ENCODE measurements at places on chromosomes 2 and 18.

- DNase-seq, result no peak
Observed at GRCh38 chr2:221775096-221775495, 203.0 kb upstream of the EPHA4 start.

DNA sequence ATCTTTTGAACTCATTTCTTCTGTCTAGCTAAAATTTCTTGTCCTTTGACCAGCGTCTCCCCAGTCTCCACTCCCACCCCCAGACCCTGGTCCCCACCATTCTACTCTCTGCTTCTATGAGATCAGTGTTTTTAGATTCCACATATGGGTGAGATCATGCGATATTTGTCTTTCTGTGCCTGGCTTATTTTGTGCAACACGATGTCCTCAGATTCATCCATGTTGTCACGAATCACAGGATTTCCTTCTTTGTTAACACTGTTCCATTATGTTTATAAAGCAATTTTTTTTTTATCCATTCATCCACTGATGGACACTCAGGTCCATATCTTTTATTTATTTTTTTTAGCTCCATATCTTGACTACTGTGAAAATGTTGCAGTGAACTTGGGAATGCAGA, 16.0 kb upstream of the ACYP2 start:
- DNase-seq, result no peak

- no peak for DNase-seq
Observed at GRCh38 chr18:35041815-35042387, 688 bp downstream of the MAPRE2 start.

- DNase-seq, result no peak
Observed at GRCh38 chr2:186903216-186903615, 54.2 kb upstream of the ZSWIM2 start.

DNA sequence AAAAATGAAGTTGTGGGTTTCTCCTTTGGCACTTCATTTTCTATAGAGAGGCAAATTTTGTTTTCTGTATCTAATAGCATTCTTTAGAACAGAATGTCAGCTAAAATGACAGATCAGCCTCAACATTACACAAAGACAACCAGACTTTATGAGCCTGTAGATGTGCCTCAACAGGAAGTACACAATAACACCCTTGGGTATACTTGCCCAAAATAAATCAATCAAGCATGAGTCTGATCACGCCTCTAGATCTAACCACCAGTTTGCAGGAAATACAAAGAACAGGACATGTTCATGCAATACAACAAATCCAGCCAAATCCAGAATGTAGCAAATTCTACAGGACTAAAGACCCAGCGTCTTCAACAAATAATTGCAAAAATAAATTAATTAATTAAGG, 11.2 kb upstream of the DAPL1 start:
- DNase-seq, result no peak

GRCh38 chr2:129791712-129792111, 187.8 kb upstream of the RAB6C start:
- DNase-seq, result no peak

- DNase-seq, result no peak
Observed at GRCh38 chr2:227407591-227408151, 19.9 kb upstream of the SCYGR1 start.

DNA sequence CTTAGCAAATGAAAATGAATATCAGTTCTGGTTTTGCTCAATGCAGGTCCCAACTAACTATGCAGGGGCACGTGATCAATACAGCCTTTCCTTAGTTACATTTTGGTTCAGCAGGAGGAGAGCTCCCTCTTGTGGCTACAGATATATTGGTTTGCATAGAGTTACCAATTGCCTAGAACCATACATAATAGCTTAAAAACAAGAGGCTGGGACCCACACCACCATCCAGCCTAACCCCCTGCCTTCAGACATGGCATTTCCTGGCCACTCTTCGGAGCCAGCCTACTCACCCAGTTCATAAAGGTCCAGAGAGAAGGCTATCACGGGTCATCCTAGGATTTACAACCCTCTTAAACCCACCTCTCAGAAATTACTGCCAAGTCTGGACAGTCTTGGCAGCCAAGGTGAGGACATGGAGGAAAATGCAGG, 10.5 kb downstream of the CCDC93 start:
- peak; percentile 64 for DNase-seq

DNA sequence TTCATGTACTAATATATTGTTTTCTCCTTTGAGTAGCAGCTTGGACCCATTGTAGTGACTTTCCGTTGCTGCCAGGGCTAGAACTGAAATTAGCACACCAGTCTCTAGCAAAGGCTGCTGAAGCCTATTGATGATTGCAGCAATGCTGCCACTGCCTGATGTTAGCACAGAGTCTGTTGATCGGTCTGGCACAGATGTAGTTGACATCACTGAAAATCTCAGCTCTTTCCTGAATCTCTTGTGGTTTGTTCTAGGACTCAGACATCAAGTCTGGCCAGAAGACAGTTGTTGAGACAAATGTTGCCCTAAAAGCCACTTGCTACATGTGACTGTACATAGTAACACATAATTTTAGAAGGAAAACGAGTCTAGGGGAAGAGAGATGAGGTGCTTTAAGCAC, 47.2 kb downstream of the VAPA start:
- no peak for DNase-seq

DNA sequence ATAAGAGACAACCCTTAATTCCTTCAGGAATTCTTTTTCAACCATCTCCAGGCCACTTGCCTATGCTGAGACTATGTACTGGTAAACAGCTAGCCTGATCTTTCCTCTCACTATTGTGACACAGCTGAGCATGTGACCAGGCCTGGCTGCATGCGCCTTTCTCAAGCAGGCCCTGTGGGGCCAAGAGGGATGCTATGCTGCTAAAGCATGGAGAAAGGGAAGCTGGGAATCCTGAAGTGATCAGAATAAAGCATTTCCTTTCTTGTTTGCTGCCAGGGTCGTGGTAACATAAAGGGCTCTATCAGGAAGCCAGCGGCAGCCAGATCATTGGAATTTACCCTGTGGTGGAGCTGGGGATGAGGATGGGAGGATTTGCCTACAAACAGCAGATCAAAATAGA, 29.8 kb upstream of the LCLAT1 start:
- DNase-seq, result no peak

DNA sequence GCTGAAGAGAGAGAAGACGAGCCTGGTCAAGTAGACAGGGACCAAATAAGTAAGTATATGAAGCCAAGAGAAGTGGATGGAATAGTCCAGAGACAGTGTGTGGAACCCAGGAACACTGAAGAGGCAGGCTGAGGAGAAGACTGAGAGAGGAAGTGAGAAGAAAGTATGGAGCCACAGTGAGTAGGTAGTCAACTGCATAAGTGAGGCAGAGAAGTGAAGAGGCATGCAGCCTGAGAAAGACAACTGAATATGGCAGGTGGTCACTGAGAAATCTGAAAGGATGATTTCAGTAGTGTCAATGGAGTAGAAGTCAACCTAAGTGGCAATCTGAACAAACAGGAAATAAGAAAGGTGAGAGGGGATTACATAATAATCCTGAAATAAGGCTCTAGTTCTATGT, 55.4 kb downstream of the CWC22 start:
- no peak for DNase-seq

GRCh38 chr18:73684647-73685046, 463.0 kb downstream of the FBXO15 start:
- no peak for DNase-seq

GRCh38 chr2:48707466-48707865, 48.1 kb downstream of the LHCGR start:
- DNase-seq, result no peak

Measured in HS-5 (cell line).